Calu3 (cell line): ENCODE measurements at places on chromosomes 6 and 20. TPM values are rescaled to one million over a fixed set of nuclear protein-coding genes. Genes with fewer than 3 reads are reported as not detected.

Gene TMEM244
- not detected in 2 replicates for total RNA-seq

Gene RIPOR2
- 0.47 and 4.7 TPM in 2 replicates for total RNA-seq

Gene PRDM13
- 0.71 and 1.3 TPM in 2 replicates for total RNA-seq

Gene RSPH9
- total RNA-seq: 0.15 and 0.19 TPM in 2 replicates

Gene TRPC4AP
- total RNA-seq: 79.0 and 85.3 TPM in 2 replicates

Gene KCNK15
- total RNA-seq: 1.5 and 4.8 TPM in 2 replicates

Gene DDX43
- 11.4 and 13.4 TPM in 2 replicates for total RNA-seq

Gene PPP1R16B
- total RNA-seq: 0.10 TPM in 1 of 2 replicates, not detected in the other

Gene NOTCH4
- 4.7 and 5.7 TPM in 2 replicates for total RNA-seq

Gene SLCO4A1
- total RNA-seq: 51.9 and 63.9 TPM in 2 replicates

Gene FNDC1
- 0.17 and 0.22 TPM in 2 replicates for total RNA-seq

Gene REM1
- total RNA-seq: not detected in 2 replicates
